Endodermal cell (in vitro differentiated cells): ENCODE measurements at places on chromosomes 3 and 15. TPM values are rescaled to one million over a fixed set of nuclear protein-coding genes. Genes with fewer than 3 reads are reported as not detected.
A peak's percentile ranks its signal among the peaks of the same experiment; 100 is the strongest.

DNA sequence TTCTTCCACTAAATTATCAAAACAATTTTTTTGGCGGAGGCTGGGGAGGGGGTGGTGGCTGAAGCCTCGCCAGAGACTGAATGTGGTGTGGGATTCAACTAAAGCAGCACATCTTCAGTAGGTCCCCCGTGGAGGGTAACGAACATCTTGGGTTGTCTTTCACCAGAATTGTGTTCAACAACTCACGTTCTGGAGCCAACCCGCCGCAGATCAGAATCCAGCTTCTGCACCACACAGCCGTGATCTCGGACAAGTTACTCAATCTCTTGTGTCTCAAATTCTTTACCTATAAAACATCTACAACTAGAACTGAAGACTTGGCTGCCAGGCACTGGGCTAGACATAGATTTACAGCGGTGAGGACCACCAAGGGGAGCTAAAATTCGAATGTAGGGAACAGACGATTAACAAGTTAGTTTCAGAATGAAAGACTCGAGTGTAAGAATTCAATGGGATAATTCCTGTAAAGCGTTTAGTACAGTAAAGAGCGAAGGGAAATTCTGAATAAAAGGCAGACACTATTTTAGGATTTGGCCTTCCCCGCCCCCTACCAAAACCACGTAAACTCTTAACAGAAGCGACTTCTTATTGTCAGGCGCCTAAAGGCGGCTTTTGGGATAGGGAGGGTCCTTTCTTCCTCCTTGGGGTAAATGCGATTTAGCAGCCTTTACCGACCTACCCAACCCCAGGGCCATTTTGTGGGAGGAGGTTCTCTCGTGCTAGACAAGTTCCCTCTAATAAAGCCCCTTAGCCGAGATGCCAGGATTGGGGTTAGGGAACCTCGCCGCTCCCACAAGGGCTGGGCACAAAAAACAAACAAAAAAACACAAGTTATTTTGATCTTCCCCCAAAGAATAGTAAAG, 697 bp upstream of the RAB5A start:
- peak overlapping the region; percentile 96 for H3K27ac ChIP-seq
- H3K4me3 ChIP-seq: peak overlapping the region; percentile 96
- H3K4me1 ChIP-seq: no peaks in the 10 kb centered on the region
- H3K36me3 ChIP-seq: peaks cover 14% of the 10 kb centered on the region
- peak; percentile 54 for DNase-seq

The CEMIP gene
- total RNA-seq: 1.5 and 2.2 TPM in 2 replicates

DNA sequence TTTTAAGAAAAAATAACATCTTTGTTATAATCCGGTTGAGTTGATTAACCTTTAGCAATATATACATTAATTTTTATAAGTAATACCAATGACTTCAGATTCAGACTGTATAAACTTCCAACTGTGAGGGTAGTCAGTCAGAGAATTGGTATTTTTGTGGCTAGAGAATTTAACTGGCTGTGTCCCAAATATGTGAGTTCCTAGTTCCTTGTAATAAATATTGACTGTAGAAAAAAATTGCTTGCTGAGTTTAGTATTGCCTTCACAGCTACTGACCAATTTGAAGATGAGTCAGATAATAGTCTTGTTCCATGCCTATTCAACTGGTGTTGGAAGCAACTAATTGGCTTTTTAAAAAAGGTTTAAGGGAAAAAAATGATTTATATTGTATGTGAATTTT, 210.8 kb downstream of the GAP43 start:
- no peak overlapping the region for H3K27ac ChIP-seq
- no peaks in the 10 kb centered on the region for H3K27me3 ChIP-seq
- H3K4me1 ChIP-seq: peaks cover 3% of the 10 kb centered on the region
- no peaks in the 10 kb centered on the region for H3K36me3 ChIP-seq
- DNase-seq: no peak

- no peaks in the 10 kb centered on the region for H3K27me3 ChIP-seq
- no peak overlapping the region for H3K27ac ChIP-seq
- no peaks in the 10 kb centered on the region for H3K36me3 ChIP-seq
- no peak overlapping the region for H3K4me3 ChIP-seq
- no peak for DNase-seq
- peaks cover 9% of the 10 kb centered on the region for H3K4me1 ChIP-seq
Measured at GRCh38 chr15:87755226-87755625, 501.3 kb downstream of the NTRK3 start.

The NEK11 gene
- 5.5 and 6.0 TPM in 2 replicates for total RNA-seq

- H3K27ac ChIP-seq: no peak overlapping the region
- no peak overlapping the region for H3K4me3 ChIP-seq
- H3K4me1 ChIP-seq: no peaks in the 10 kb centered on the region
- H3K27me3 ChIP-seq: no peaks in the 10 kb centered on the region
- DNase-seq: no peak
Measured at GRCh38 chr3:175287361-175287963, 428.3 kb downstream of the NAALADL2 start.

DNA sequence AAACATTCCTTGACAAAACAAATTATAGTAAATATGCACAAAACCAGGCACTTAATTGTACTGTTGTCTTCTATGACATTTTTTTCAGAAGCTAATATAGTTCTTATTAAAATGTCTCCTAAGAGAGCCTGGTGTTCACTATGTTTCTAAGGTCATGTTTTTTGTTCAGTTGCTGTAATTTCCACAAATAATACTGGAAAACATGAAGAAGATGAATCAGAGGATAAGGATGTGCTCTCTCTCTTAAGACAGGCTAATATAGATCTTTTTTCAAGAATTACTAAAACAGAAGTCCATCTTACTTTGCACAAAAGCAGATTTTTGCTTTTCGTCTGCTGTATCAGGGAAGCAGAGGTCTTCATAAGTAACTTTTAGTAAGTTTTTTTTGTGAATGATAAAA, 823.0 kb upstream of the NECTIN3 start:
- no peak overlapping the region for H3K27ac ChIP-seq
- no peaks in the 10 kb centered on the region for H3K4me1 ChIP-seq
- H3K4me3 ChIP-seq: no peak overlapping the region
- no peak for DNase-seq

DNA sequence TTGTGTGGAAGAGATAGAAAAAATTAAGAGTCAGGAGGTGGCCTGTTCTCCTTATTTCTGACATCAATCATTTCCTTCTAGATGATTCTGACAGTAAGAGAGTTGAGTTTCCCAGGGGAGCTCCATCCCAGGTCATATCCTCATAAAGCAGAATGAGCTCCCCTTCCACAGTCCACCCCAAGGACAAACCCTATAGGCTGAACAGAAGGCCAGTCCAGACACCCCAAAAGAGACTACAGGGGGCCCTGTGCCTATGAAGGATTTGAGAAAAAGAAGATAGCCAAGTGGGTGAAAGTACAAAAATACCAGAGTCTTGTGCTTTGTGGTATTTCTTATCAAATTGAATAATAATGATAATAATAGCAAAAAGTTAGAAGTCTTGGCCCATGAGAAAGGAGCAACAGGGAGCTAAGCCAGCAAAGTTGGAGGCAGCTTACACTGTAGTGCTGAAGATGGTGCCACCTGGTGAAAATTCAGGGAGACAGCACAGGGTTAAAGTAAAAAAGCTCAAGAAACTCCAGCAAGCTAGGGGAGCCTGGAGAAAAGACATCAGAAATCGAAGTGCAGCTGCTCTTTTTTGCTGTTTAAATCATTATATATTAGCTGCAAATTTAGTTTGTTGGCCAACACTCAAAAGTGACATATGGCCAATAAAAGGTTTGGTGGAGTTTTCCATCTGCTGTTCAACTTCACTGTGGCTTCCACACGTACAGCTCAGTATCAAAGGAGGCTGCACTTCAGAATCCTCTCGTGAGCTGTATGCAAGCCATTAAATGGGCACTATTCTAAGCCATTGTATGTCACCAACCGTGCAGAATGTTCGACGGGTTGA, 35.8 kb upstream of the SLC24A5 start:
- H3K36me3 ChIP-seq: no peaks in the 10 kb centered on the region
- H3K27ac ChIP-seq: no peak overlapping the region
- no peaks in the 10 kb centered on the region for H3K27me3 ChIP-seq
- no peak overlapping the region for H3K4me3 ChIP-seq
- peak; percentile 61 for DNase-seq
- no peaks in the 10 kb centered on the region for H3K4me1 ChIP-seq

GRCh38 chr3:188170461-188171459, 16.8 kb downstream of the LPP start:
- peaks cover 14% of the 10 kb centered on the region for H3K4me1 ChIP-seq
- no peak overlapping the region for H3K4me3 ChIP-seq
- peaks cover 6% of the 10 kb centered on the region for H3K36me3 ChIP-seq
- no peaks in the 10 kb centered on the region for H3K27me3 ChIP-seq
- no peak for DNase-seq
- H3K27ac ChIP-seq: no peak overlapping the region

The SV2B gene
- total RNA-seq: 5.7 and 8.8 TPM in 2 replicates

The WDR93 gene
- 0.24 to 0.40 TPM (median 0.36 TPM) in 3 replicates for total RNA-seq
